ENCODE measurements at places on chromosomes 2 and 18.

GRCh38 chr2:98058191-98058975 is 28.6 kb upstream of the VWA3B start:
- no peak for DNase-seq

DNA sequence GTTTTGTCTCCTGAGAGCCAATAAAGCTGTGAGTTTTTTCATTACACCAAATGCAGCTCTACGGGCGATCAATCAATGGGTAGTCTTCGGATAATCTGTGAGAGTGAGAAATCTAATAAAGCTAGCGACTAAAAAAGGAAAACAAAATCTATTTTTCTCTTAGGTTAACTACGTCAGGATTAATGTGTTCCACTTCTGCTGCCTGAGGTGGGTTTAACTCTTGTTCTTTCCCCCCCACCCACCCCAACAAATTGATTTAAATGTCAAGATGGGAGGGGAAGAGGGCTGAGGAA is 63.0 kb upstream of the PSMD14 start:
- DNase-seq, result no peak

GRCh38 chr2:138846216-138846821 is 66.1 kb upstream of the NXPH2 start:
- peak; percentile 11 for DNase-seq

DNA sequence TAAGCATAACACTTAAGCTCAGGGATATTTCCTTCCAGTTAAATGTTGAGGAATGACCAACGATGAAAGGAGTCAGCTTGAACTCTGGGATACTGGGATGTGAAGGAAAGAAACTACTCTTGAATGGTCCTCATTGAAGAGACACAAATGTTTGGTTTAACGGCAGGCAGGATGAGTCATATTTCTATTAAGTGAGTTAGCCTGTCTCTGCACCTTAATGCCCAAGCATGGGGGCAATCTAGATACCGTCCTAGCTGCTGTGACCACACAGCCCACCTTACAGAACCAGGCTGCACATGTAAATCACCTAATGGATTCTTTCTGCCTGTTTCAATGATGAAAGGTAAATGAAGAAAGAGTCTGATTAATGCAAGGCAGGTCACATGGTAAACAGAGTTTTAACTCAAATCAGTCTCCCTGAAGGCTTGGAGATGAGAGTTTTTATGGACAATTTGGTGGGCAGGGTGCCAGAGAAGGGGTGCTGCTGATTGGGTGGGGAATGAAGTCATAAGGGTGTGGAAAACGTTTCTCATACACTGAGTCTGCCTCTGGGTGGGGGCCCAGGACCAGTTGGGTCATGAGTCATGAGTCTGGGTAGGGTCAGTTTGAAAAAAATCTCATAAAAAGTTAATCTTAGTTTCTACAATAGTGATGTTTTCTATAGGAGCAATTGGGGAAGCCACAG is 144.6 kb upstream of the MMADHC start:
- DNase-seq, result no peak

GRCh38 chr2:106098081-106098480 is 96.0 kb downstream of the UXS1 start:
- DNase-seq, result no peak

DNA sequence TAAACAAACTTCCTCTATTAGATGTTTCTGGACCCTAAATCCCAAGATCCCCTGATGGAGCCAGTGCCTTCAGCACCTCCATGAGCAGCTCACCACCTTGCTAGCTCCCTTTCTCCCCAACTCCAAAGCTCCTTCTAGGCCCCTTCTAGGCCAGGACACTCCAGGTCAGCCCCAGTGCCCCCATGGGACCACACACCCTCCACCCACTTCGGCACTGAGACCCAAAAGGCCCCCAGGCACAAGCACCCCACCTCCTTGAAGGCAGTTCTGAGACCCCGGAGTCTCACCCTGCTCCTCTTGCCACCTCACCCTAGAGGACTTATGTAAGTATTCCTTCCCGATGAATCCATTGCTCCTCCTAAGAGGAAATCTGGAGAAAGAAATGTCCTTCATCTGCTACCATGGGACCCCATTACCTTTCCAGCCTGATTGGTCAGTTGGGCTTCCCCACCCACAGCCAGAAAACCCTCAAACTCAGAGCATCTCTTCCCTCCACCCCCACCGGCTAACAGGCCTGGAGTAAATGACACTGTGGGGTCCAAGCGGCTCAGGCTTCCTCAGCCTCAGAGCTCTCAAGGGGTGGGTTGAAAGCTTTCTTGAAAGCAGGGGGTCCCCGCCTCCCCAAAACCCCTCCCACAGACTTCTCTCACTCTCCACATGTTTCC is 9.8 kb upstream of the ARMC9 start:
- no peak for DNase-seq

DNA sequence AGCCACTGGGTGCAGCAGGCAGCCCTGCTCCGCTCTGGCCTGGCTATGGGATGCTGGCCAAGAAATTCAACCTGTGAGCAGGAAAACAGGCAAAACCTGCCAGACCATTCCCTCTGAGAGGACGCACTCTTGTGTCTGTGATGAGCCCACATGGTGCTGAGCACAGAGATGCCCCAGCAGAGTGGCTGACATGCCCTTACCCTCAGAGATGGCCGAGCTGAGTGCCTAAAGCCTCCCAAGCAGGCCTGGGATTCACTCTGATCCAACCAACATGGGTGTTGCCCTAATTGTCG is 34.3 kb upstream of the TAF1B start:
- peak; percentile 45 for DNase-seq

GRCh38 chr2:24642351-24642750 is 150.8 kb downstream of the PTRHD1 start:
- DNase-seq, result no peak

- DNase-seq, result no peak
Observed at GRCh38 chr2:238786379-238786778, 61.5 kb upstream of the TWIST2 start.

- DNase-seq, result no peak
Observed at GRCh38 chr2:168211664-168212163, 35.7 kb downstream of the STK39 start.

DNA sequence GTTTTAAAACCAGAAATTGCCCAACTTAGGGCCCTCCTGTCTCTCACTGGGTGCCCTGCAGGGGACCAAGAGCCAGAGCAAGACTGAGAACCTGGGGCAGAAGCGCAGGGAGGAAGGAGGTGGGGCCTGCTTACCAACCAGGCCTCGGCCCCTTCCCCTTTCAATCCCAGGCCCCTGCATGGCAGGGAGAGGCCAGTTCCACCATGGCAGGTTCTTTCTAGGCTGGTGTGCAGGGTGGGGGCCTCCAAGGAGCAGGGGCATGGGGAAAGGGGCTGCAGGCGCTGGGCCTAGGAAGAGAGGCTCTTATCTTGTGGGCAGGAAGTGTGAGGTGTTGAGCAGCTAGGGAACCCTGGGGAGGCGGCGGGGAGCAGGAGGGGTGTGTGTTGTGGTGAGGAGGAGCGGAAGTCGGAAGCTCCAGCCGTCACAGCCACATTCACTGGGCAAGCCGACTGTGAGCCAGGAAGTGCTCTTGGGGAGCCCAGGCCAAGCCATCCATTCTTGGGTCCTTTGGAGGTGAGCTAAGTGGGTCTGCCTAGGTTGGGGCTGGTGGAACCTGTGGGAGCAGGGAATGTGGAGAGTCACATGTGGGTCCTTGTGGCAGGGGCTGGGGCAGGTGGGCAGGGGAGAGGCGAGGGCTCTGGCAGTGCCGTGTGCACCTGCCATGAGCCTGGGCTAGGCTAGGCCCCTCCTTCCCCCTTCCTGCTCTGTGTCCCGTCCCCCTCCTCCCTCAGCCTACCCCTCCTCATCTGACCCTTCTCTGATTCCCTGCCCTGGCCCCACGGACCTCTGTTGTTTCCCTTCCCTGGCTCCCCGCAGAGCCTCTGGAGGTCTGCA is at the start of gene PSD4:
PSD4 (plus strand) TSS at position 430 of the 834 bp plus-strand sequence. CDS start 8,486 bp downstream, outside the sequence.
- DNase-seq, result no peak

DNA sequence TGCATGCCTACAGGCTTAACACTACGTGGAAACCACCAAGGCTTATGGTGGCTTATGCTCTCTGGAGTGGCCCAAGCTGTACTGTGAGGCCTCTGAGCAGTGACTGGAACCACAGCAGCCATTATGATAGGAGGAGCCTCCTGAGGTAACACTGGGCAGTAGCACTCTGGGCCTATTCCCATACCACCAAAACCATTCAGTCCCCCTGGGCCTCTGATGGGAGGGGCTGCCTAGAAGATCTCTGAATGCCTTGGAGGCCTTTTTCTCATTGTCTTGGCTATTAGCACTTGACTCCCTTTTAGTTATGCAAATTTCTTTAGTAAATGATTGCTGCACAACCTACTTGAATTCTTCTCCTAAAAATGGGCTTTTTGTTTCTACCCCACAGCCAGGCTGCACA is 985.0 kb downstream of the DPP10 start:
- no peak for DNase-seq

GRCh38 chr18:35185771-35186170 is 55.1 kb upstream of the ZNF397 start:
- no peak for DNase-seq

DNA sequence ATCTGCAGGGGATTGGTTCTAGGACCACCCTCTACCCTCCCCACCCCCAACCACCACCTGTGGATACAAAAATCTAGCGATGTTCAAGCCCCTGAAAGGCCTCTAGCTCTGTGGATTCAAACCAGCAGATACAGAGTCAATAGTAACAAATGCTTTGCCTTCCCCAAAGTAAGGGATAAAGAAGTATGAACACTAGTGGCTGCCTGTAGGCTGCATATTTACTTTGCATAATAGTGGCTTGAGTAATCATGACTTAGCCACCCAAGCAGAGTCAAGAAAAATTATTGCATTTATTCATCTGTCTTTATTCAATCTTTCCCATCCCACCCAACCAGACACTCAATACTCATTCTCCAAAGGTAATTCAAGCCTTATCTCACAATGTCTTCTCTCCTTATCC is 43.8 kb downstream of the SOCS6 start:
- DNase-seq, result no peak

DNA sequence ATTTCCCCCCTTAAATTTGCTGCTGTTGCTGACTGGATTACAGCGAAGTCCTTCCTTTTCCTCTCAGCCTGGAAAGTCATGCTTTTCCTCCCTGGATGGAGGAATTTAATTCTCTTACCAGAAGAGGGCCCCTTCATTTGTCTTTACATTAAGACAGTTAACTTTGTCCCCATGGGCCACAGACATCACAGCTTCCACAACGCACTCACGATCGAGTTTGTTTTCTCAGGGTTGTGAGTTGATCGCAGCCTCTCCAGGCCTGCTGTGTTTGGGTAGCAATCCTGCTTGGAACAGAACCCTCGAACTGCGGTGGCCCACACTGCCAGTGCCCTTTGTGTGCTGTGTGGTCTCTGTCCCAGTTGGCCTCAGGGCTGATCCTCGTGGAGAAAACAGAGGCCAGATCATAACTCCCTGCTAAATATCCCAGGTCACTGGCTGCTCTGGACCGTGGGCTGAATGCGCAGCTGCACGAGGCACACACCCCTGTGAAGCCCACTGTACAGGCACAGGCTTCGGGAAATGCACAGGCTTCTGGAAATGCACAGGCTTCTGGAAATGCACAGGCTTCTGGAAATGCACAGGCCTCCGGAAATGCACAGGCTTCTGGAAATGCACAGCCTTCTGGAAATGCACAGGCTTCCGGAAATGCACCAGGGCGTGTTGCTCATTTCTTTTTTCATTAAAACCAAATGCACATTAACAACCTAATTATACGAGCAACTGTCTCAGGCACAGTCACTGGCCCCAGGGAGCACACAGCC is 2.2 kb upstream of the PDIA6 start:
- DNase-seq, result no peak

- DNase-seq, result no peak
Observed at GRCh38 chr18:31402026-31402373, 25.4 kb downstream of the DSG4 start.

- no peak for DNase-seq
Observed at GRCh38 chr2:236772220-236772837, 202.7 kb downstream of the ACKR3 start.

DNA sequence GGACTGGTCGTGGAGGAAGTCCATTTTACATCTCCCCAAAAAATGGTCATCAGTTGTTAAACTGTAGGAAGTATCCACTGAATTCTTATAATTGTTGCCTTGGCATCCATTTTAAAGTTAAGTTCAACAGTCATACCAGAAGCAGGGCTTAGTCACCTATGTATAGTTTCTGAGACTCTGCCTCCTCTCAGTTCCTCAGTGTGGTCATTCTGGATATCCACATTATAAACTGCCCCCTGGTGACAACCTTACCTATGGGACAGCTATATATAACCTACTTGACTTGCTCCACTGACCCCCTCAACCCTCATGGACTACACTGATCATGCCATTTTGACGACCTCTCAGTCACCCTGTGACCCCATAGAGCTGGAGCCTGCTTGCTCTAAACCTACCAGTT is 617.0 kb downstream of the LRP1B start:
- no peak for DNase-seq

GRCh38 chr2:232028631-232029030 is 67.1 kb downstream of the DIS3L2 start:
- DNase-seq, result no peak

GRCh38 chr2:39243469-39244123 is at the start of gene CDKL4:
Gene CDKL4, minus strand, starts transcription at chr2:39243970.
- DNase-seq, result peak; percentile 15

DNA sequence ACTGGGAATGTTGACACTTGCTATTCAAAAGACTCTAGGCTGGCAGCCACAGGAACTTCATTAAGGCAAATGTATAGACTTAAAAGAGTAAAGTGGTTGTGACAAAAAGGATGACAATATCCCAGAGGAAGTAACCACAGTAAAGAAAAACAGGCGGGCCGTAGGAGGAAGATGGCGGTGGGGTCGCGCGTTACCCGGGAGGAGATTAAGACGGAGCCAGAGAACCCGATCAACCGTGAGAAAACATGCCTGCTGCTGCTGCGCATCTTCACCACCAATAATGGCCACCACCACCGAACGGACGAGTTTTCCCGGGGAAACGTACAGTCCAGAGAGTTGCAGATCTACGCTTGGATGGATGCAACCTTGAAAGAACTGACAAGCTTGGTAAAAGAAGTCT is 14.0 kb upstream of the NEUROD1 start:
- DNase-seq, result no peak

GRCh38 chr2:157722580-157723234 is 94.0 kb upstream of the ACVR1C start:
- peak; percentile 26 for DNase-seq

DNA sequence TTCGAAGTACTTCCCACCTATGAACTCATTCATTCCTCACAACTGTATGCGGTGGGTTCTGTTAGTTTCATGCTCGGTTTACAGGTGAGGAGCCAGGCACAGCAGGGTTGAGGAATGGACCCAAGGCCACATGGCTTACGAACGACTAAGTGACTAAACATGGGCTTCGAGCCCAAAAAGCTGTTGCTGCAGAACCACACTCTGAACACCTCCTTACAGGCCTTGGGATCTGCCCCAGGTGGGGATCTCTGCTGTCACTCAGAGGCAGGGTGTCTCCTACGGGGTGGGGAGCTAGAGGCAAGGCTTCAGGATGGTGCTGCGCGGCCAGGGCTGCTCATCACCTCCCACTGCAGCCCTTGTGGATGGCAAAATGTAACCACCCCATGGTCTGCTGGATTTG is 80.9 kb downstream of the TSHZ1 start:
- no peak for DNase-seq

GRCh38 chr2:143717053-143717452 is 587.8 kb downstream of the ARHGAP15 start:
- DNase-seq, result no peak

DNA sequence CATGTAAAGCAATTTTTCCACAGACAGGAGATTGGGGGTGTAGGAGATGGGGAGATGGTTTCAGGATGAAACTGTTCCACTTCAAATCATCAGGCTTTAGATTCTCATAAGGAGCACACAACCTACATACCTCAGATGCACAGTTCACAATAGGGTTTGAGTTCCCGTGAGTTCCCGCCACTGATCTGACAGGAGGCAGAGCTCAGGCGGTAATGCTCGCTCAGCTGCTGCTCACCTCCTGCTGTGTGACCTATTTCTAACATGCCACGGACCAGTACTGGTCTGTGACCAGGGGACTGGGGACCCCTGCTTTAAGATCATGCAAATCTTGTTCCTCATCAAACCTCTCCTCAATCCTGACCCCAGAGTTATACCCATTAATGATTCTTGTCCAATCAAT is 70.1 kb downstream of the RPE start:
- DNase-seq, result no peak

Measured in NCI-H2029 (cell line).